ENCODE measurements at places on chromosomes 2 and 18. TPM values are rescaled to one million over a fixed set of nuclear protein-coding genes. Genes with fewer than 3 reads are reported as not detected.

Gene HNMT
- 23.3 TPM for total RNA-seq

Gene ABI2
- total RNA-seq, result 105 TPM

Gene GKN2
- total RNA-seq, result not detected

Gene BOLL
- not detected for total RNA-seq
